ENCODE measurements at places on chromosomes 7 and 10.

GRCh38 chr10:107931808-107932207 lies 767.3 kb upstream of the SORCS1 start:
- DNase-seq, result no peak

DNA sequence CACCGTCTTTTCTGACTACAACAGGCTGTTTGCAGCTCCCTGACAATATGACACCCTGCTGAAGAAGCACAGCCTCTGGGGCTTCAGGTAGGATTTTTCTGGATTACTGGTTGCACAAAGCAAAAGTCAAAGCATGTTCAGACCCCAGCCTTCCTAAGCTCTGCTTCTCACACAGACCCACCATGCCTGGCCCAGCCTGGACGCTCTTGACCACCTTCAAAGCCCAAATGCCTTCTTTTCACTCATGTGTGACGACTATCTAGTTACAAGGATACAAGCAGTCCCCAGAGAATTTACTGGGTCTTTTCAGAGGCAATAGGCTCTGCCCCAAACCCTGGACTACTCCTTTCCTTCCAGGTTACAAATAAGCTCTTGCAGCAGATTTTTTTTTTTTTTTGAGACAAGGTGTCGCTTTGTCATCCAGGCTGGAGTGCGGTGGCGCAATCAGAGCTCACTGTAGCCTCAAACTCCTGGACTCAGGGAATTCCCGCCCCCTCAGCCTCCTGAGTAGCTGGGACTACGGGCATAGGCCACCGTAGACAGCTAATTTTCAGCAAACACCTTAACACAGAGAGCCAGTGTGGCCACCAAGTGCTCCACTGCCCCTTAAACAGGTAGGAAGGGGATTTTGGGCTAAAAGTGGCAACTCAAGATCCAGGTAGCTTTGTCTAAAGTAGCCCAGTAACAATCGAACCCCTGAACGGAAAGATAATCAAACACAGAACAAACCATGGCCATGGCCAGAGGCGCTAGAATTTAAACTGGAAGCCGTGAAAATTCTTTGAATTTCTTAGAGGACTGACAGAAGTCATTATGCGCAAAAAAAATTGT lies 16.2 kb downstream of the SVIL start:
- DNase-seq, result no peak

DNA sequence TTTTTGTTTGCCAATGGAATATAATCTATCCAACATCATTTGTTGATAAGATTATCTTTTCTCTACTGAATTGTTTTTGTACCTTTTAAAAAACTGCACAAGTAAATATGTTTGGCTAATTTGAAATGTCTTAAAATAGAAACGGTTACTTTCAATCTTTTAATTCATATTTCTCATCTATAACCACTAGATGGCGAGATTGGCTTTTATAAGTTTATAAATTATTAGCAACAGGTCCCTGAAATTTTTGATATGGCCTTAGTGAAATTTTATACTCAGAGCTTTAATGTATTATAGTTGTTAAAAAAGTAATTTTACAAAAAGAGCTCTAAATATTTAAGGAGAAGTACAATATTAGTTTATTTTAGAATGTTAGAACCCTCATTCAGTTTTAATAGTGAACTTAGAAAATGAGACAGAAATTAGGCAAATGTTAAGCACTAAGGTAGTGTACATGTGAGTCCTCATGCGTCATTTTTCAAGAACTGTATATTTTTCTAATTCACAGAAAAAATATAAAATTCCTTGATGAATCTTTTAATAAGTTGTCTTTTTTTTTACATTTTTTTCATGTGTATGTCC lies 592.5 kb downstream of the ARL4A start:
- peak; percentile 41 for DNase-seq

GRCh38 chr10:15045380-15045779 lies 1.6 kb downstream of the OLAH start:
- DNase-seq, result no peak

GRCh38 chr10:92691591-92692079 lies 1.9 kb downstream of the HHEX start:
- DNase-seq, result no peak

- DNase-seq, result no peak
These were observed 367.9 kb downstream of the TYW1 start for GRCh38 chr7:67364441-67365017.

- DNase-seq, result no peak
These were observed 22.3 kb downstream of the SCART1 start for GRCh38 chr10:133475821-133476640.

DNA sequence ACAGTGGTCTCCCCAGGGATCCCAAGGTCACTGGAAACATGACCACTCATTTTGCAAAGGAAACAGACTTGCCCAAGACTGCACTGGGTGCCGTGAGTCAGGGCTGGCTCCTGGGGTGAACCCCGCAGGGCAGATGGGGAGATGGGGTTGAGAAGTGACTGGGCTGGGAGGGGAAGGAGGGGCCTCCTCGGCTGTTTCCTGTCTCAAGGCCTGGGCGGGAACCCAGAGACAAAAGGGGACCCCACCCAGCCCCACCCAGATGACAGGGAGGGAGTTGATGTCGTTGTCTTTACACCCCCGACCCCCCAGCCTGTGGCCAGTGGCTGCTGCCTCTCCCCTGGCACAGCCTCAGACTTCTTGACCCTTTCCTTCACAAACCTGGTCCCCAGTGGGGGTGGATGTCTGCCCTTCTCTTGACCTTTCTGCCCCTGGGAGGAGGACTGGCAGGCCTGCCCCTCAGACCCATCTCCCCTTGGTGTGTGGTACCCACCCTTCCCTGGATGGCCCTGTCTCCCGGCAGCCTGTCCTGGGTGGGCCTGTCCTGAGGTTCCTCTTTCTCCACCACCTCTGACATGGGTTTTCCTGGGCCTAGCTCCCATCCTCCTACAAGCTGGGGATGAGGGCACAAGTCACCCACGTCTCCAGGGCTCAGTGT lies 1.4 kb downstream of the MYO1G start:
- no peak for DNase-seq

GRCh38 chr10:53463539-53463938 lies 691.0 kb upstream of the MBL2 start:
- DNase-seq, result peak; percentile 5

DNA sequence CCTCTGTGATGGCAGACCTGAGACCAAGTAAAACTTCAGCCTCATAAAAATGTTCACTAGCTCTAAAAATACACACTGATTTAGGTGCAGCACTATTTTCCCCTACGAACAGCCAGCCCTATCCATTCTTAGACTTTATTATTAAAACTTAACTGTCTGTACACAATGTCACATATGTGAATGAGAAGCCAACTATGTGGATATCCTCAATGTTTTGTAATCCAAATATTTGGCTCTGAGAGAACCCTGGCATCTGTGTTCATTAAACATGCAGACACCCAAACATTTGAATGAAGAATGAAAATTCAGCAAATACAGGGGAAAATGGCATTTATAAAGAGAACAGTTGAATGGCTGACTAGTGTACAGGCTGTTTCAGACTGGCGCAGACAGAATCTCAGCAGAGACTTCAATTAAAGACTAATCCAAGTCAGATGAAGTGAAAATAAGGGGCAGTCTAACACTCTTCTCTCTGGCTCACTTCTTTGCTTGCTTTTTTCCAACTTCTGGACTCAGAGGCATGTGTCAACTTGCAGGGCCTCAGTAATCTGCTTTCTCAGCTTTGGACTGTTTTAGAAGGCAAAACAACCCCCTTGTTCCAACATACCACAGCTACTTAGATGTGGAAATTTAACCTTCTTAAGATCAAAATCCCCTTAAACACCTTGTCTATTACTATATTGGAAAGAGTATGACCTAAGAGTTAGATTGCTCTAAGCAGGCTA lies 47.4 kb upstream of the FAM180A start:
- no peak for DNase-seq

DNA sequence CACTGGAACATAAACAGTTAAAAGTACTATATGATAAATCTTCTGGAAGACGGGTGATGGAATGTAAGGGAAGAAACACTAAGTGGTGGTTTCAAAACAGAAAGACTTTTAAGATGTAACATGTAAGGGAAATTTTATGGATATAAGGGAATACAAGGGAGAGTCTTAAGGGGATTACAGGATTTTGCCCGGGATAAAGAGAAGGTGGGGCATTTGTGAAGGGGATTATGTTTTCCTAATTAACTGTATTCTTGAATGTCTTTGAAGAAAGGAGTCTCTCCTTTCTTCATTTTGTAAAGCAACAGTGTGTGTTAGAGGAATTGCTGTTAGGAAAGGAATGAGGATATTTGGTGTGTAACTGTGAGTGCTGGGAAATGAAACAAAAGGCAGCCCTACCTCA lies 745.2 kb downstream of the AUTS2 start:
- no peak for DNase-seq

GRCh38 chr10:29256019-29256418 lies 32.9 kb upstream of the LYZL1 start:
- no peak for DNase-seq

- no peak for DNase-seq
These were observed 31.3 kb downstream of the DDC start for GRCh38 chr7:50533866-50534265.

DNA sequence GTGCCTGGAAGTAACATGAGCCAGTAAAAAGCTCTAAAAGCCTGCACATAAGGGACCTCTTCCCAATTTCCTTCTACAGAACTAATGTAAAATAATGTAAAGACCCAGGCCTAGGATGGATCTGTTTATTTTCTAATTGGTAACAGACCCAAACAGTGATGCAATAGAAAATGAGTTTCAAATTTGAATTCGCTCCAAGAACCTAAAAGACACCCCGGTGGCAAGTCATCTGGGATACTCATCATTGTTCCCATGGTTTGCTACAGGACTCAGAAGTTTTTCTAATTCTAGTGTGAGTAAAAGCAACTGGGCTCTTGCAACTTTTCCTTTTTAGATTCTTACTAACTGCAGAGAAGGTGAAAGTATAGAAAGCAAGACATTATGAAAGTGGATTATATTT lies 271.3 kb upstream of the CACNA2D1 start:
- no peak for DNase-seq

- DNase-seq, result no peak
These were observed 220.0 kb downstream of the PTPRN2 start for GRCh38 chr7:158367634-158367982.

DNA sequence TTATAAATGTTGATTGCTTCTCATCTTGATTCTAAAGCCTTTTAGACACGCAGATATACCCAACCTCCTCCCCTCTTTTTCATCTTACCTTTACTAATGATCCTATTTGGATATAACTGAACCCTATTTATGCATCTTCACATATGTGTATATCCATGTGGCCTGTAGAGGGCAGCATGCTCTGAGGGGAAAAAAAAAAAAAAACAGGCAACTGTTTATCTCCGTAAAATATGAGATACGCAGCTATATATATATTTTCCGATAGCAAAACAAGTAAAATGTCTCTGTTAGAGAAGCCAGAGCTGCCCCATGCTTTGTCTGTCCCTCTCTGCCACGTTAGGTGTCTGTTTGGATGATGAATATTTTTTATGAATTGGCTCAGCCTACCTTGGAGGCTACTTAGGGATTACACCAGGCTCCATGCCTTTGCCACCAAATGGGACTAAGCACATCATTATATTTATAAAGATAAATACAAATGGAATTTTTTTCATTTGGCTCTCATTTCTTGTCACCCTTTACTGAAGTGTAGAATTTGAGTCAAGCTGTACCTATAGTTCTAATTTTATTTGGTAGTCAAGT lies 174.8 kb upstream of the FZD1 start:
- peak; percentile 19 for DNase-seq

GRCh38 chr7:120171406-120171805 lies 101.6 kb upstream of the KCND2 start:
- DNase-seq, result no peak

GRCh38 chr7:120218712-120219111 lies 54.3 kb upstream of the KCND2 start:
- DNase-seq, result no peak

DNA sequence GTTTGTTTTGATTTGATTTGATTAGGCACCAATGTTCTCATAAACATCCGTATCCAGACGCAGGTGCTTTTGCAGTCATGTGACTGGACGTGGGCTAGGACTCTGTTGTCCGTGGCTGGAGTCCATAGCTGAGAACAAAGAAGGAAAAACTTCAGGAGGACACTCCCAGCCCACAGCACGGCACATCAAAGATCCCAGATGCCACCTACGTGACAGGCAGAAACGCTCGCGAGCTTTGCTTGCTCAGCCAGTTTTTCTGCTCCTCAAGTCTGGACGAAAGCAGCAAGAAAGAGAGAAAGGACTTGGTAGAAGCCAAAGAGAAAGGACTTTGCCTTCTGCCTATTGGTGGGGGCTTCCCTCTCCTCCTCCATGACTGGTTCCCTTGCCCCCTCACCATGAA lies 6.9 kb upstream of the ZKSCAN1 start:
- no peak for DNase-seq

GRCh38 chr10:22681783-22682183 lies 32.6 kb downstream of the PIP4K2A start:
- no peak for DNase-seq

DNA sequence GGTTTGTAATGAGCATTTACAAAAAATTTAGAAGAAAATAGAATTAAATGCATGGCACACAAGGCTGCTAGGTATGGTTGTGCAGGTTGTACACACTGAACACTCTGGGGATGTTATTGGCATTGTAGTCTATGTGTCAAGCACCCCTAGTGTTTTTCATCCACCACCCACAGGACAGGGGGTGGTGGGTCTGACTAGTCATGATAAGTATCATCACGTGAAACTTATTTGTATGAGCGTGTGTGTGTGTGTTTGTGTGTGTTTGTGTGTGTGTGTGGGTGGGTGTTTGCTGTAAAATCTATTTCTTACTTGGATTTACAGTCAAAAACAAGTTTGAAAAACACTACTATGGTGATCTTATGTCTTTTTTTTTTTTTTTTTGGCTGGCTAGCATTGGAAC lies 66.5 kb downstream of the MAP3K8 start:
- DNase-seq, result no peak

GRCh38 chr7:93055543-93056107 lies 62.2 kb downstream of the SAMD9 start:
- peak; percentile 45 for DNase-seq

GRCh38 chr10:35486297-35486990 lies 118.7 kb upstream of the GJD4 start:
- no peak for DNase-seq

DNA sequence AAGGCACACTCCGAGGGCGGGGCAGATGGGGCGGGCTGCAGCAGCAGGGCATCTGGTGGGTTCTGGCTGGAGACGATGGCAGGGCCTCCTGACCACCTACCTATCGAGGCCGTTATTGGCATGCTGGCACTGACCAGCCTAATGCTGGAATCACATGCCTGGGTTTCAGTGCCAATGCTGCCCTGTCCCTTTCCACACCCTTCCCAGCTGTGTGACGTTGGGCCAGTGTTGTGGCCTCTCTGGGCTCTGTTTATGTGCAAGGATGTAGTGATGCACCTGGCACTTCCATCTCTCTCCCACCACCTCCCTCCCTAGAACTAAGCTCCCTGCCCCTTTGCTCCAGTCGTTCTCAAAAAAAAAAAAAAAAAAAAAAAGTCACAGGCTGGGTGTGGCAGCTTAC lies 132.9 kb downstream of the ZMIZ1 start:
- no peak for DNase-seq

GRCh38 chr10:31215052-31215451 lies 104.0 kb upstream of the ZEB1 start:
- DNase-seq, result no peak

DNA sequence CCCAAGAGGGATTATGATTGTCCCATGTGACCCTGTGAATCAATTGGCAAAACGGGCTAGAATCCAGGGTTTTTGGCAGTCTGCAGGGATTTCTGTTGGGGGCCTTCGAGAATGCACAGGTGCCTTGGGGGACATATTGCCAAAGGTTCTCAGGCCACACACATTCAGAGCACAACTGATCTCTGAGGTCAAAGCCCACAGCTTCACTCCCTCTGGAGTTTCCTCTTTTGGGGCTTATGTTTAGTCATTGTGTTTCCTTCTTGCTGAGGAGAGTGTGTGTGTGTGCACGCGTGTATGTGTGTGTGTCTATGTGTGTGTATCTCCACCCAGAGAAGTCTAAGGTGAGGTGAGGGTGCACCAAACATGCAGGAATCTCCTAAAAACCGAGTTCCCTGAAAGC lies 8.8 kb downstream of the PPIF start:
- no peak for DNase-seq
